ENCODE measurements at places on chromosomes 4 and X.

DNA sequence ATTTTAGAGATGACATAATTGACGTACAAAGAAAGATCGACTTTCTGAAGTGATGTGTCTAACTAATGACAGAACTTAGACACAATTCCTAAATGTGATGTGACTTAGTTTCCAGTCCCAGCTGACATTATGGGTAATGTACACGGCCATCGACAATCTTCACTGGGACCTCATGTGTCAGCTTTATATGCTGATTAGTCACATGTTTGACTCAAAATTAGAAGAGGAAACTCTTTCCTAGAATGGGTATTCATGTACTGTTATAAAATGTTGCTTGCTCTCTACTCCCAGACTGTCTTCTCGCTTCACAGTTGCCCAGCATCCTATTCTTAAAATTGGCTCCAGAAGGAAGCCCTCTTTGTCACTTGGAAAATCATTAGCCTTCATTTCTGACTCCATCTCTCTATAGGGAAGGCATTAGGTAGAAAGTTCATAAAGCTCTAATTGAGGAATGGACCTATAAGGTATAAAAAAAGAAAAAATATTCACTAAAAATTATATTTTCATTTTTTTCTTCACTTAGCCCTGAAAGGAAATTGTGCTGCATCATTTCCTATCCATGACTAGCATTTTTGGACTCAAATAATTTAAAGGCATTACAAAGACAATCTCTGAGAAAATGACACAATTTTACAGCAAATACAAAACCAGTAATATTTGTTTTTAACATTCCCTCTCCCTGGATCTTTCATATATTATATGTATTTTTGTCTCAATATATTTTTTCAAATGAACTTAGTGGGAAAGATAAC lies 554.6 kb downstream of the INPP4B start:
- DNase-seq, result no peak

- DNase-seq, result no peak
Observed at GRCh38 chr4:119328695-119329094, 6.8 kb upstream of the FABP2 start.

- DNase-seq, result no peak
Observed at GRCh38 chrX:46803140-46803539, 33.7 kb upstream of the RP2 start.

GRCh38 chr4:147367891-147368290 lies 113.0 kb upstream of the EDNRA start:
- no peak for DNase-seq

DNA sequence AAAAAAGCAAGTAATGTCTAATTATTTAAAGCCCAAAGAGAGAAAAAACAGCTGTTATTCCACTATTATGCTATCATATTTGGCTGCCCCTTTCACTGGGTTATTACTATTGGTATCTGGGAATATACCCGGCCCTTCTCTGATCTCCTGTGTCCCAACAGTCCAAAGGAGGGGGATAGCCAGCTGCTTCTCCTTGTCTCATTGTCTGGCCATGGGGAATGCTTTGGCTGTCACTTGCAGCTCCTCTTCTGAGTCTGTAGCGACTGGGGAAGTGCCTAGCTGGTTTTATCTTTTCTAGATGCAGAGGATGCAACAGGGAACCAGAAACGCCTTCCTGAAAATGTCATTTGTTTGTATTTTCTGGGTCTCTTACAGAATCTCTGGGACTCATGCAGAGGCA lies 33.9 kb downstream of the MGARP start:
- DNase-seq, result no peak

DNA sequence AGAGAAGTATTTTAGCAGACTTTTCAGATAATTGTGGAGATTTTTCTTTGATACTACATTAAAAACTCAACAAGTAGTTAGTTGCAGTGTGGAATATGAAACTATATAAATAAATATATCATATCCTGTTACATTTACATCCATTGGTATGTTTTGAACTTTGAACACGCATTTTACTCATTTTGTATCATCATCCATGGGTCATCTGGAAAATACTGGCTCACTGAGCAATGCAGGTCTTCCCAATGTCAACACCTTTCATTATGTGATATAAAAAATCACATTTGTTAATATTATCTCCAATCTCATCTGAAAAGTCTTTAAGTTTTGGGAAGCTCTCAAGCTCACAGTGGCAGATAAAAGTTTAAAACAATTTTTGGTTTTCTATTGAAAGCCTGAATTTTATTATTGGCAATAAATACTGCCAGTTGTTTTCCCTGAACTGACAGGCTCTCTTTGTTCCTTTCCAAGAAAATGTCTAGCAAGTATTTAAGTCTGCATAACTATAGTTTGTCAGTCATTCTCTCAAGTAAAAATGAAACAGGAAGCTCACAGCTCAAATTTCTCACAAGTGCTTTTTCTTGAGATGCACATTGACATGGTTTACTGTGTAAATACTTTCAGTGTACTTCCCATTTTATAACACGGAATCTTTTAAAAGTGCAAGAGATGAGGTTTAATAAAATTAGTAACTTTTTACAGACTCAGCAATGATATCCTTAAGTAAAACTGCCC lies 183.5 kb upstream of the GPC4 start:
- peak; percentile 75 for DNase-seq

- DNase-seq, result no peak
Observed at GRCh38 chr4:148258535-148258934, 183.7 kb downstream of the NR3C2 start.

- no peak for DNase-seq
Observed at GRCh38 chrX:102767287-102767686, 46.7 kb downstream of the GPRASP3 start.

DNA sequence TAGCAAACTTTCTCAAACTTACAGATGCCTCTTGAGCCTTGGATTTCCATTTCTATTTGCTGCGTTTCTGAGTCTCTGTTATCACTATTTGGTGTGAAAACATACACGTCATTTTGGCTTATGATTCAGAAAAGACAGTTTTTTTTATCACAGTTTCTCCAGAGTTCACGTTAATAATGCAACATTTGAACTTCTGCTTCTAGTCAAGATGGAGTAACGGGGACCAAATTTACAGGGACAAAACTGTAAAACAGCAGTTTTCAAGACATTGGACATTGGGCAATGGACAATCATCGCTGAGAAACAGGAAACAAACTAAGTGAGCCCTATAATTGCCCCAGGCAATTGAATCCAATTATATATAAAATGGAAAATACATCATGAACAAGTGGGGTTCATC lies 36.2 kb upstream of the TASL start:
- peak; percentile 74 for DNase-seq

GRCh38 chr4:96154676-96155075 lies 314.8 kb downstream of the PDHA2 start:
- DNase-seq, result no peak

- DNase-seq, result no peak
Observed at GRCh38 chrX:9698576-9698975, 67.1 kb downstream of the GPR143 start.

GRCh38 chr4:139972305-139972704 lies 181.7 kb downstream of the MAML3 start:
- DNase-seq, result no peak

DNA sequence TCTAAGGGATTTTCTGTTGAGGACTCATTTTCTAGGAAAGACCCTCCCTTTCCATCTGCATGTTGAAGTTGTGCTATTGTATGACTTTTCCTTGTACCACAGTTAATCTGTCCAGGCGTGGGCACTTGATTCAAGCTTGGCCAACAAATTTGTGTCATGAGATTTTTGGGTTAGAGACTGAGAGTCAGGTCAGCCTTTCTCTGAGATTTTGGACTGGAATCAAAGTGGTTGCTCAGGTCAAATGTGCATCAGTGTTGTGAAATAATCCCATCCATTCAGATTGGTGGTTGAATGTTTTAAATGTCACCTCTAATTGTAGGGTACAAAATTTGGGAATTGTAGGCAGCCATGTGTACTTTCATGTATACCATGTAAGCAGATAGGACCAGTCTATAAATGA lies 545.2 kb upstream of the IGFBP7 start:
- no peak for DNase-seq

DNA sequence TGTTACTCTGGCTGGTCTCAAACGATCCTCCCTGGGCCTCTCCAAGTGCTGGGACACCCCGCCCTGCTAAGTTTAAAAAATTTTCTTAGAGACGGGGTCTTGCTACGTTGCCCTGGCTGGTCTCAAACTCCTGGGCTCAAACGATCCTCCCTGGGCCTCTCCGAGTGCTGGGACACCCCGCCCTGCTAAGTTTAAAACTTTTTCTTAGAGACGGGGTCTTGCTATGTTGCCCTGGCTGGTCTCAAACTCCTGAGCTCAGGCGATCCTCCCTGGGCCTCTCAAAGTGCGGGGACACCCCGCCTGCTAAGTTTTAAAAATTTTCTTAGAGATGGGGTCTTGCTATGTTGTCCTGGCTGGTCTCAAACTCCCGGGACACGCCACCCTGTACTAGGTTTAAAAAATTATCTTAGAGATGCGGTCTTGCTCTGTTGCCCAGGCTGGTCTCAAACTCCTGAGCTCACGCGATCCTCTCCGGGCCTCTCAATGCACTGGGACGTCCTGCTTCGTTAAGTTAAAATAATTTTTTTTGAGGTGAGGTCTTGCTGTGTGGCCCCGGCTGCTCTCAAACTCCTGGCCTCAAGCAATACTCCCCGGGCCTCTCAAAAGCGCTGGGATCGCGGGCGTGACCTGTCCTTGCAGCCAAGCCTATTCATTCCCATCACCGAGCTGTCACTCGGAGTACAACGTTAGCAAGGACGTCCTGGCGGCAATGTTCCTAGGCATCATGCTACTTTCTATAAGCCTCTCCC lies 1.1 kb downstream of the SLC25A6 start:
- no peak for DNase-seq

- peak; percentile 95 for DNase-seq
Observed at GRCh38 chr4:163587867-163588266, 93.4 kb downstream of the TMA16 start.

DNA sequence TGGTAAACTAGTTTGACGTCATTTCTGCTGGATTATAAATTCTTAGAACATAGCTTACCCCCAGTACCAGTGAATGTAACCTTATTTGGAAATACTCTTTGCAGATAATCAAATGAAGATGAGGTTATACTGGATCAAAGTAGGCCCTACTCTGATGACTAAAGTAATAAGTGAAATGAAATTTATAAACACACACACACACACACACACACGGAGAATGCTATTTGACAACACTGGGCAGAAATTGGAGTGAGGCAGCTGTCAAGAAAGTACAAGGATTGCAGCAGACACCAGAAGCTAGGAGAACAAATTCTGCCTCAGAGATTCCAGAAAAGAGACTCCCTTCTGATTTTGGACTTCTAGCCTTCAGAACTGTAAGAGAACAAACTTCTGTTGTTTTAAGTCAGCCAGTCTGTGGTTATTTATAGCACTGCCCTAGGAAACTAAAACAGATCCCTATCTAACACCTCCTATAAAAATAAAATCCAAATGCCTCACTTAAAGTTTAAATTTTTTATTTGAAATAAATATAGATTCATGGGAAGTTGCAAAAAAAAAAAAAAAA lies 448.6 kb downstream of the PCDH18 start:
- DNase-seq, result no peak
